GOT3 (cell line): ENCODE measurements at places on chromosomes 11 and 22.

- no peak for DNase-seq
Observed at GRCh38 chr11:110044226-110044968, 48.8 kb upstream of the ZC3H12C start.

DNA sequence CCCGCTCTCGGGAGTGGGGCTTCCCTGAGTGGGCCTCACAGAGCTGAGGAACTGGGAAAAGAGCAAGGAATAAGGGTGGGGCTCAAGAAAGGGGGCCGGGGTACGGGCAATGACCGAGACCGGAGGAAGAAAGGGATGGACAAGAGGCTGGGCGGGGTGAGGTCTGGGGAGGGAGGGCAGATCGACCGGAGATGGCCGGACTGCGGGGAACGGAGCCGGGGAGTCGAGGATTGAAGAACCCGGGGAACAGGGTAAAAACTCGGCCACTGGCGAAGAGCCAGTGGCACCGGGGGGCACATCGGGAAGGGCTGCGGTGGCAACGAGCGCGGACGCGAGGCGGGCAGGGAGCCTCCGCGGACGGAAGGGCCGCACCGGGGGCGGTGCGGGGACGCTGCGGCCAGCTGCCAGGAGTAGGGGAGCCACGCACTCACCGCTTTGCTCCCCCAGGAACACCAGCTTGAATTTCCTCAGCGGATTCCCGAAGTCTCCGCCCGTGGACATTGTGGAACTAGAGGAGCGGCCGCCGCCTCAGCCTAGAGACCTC, 667 bp downstream of the RAB6A start:
- DNase-seq: no peak

- DNase-seq: no peak
Observed at GRCh38 chr11:118618115-118618990, 10.9 kb downstream of the PHLDB1 start.

DNA sequence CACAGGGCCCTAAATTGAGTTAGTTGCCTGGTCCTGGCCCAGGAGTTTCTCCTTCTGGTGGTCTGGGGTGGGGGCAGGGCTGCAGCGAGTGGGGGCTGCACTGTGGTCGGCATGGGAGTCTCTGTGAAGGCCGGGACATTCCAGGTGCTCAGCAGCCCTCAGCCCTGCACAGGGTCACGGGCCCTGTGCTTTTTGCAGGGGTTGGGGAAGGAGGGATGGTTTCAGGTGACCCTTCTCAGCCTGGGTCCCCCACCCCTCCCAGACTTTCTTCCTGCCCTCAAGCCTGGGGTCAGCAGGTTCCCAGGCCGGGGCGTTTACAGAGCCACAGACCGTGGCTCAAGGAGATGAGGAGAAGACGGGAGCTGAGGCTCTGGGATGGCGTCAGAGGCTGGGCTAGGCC, 7.8 kb downstream of the EMID1 start:
- no peak for DNase-seq

DNA sequence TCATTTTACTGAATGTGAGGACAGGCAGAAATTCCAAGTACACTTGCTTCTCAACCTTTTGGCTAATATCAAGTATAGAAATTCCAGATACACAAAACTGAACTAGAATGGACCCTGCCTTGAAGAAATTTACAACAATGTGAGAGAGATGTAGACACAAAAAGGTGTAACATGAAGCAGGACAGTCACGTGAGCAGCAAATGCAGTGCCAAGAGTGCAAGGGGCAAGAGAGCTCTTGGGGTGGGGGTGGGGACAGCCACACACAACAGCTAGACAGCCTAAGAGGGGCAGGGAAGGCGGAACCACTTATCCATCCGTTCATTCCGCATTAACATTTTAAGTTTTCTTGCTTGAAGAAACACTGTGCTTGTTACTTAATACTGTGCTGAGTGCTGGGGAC, 28.9 kb downstream of the PLEKHA7 start:
- no peak for DNase-seq

DNA sequence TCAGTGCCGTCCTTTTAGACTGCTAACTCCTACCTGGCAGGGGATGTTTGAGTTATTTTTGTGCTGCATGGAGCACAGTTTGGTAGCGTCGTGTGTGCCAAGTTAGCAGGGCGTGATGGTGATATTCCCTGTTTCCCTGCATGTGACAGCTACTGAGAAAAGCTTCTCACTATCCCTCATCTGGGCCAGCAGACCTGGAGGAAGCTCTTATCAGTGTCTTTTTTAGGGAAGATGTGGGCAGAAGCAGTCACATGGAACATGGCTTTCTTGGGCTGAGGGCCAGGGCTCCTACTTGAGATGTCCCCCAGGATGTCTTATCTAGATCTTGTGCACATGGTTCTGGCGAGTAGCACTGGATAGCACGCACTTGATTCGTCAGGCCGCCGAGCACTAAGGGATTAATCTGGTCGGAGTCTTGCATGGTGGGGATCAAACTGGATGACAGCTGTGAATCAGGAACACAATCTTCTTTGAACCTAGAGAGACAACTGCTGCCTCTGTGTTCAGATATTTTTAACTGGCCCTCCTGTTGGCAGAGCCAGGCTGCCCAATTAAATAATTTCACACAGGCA, 33.8 kb downstream of the TECTA start:
- no peak for DNase-seq

- no peak for DNase-seq
Observed at GRCh38 chr11:17431139-17431538, 42.7 kb upstream of the KCNJ11 start.

DNA sequence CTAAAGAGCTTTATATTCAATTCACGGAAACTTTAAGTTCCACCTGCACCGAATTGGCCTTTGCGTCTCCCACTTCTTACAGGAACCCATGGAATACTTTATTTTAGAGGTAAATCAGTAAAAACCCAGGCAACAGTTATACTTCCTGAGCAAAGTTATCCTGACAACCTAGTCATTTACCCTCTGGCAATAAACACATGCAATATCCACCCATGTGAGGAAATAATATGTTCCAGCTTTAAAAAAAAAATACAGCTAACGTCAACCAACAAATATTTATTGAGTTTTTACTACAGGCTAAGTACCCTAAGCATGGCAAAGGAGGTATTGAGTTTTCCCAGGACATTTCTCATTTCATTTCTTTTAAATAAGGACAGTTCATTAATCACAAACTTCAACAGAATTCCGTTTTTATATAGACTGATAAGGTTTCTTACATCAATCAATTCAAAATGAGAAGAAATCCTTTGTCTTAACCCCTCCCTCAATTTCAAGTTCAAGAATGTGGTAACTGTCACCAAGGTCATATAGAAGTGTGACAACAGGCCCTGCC, 38.3 kb upstream of the CCDC34 start:
- DNase-seq: no peak

DNA sequence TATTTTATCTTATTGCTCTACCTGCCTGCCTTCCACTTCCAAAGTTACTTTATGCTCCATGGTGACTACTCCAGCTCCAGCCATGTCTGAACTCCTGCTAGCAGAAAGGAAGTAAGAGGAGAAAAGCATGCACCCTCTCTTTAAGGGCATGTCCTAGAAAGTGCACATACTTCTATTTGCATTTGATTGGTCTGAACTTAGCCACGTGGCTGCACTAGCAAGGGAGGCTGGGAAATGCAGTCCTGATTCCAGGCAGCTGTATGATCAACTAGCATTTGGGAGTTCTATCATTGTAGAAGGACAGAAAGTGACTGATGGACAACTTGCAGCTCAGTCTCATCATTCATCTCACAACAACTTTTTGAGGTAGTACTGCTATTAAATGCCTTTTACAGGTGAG, 515.7 kb downstream of the BUD13 start:
- no peak for DNase-seq

DNA sequence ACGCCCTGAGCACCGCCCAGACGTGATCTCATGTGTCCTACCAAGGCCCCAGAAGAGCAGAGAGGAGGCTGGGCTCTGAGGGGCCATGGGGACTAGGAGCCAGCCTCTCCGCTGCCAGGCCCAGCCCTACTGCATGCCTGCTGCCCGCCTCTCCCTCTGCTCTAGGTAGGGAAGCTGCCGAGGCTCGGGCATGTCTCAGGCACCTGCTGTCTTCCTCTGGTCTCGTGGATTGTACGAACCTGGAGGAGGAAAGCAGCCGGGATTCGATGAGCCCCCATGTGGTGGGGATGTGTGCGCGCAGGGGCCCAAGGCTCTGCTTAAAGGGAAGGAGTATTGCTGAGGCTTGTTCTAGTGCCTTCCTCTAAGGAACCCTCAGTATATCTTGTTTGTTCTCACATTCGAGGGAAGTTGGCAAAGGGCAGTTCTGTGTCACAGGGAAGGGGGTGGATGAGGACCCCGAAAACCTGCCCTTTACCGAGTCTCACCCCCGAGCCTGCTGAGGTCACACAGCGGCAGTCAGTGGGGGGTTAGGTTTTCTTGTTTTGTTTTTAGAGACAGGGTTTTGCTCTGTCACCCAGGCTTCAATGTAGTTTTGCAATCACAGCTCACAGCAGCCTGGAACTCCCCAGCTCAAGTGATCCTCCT, 21.2 kb downstream of the DAGLA start:
- no peak for DNase-seq

GRCh38 chr11:4480577-4481239, 1.7 kb upstream of the OR52K1 start:
- DNase-seq: no peak

GRCh38 chr11:131880976-131881375, 510.6 kb downstream of the NTM start:
- no peak for DNase-seq

GRCh38 chr11:1280116-1281035, 29.1 kb downstream of the TOLLIP start:
- DNase-seq: no peak

- DNase-seq: no peak
Observed at GRCh38 chr11:75105462-75105925, 8.8 kb upstream of the OR2AT4 start.

- DNase-seq: no peak
Observed at GRCh38 chr22:47787501-47788227, 1025.2 kb downstream of the TBC1D22A start.

DNA sequence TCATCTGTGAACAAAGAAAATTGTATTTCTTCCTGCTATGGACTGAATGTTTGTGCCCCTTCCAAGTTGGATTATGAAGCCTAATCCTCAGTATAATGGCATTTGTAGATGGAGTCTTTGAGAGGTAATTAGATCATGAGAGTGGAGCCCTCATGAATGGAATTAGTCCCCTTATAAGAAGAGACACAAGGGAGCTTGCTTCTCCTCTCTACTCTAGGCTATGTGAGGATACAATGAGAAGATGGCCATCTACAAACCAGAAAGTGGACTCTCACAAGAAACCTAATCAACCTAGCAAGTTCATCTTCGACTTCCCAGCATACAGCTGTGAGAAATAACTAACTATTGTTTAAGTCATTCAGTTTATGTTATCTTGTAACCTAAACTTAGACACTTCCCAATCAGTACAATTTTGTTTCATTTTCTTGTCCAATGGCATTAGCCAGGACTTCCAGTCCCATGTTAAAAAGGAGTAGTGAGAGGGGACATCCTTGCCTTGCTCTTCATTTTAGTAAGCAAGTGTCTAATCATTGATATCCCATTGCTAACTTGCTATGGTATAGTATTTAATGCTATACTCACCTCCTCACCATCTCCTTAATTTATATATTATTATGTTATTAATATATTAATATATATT, 45.7 kb downstream of the PDGFD start:
- no peak for DNase-seq

- DNase-seq: no peak
Observed at GRCh38 chr11:45210846-45211245, 64.4 kb downstream of the PRDM11 start.

GRCh38 chr11:78196661-78197091, 8.0 kb downstream of the USP35 start:
- no peak for DNase-seq

- DNase-seq: no peak
Observed at GRCh38 chr22:31958625-31959239, 14.4 kb downstream of the YWHAH start.

GRCh38 chr22:22833059-22833458, 54.6 kb upstream of the IGLL5 start:
- DNase-seq: no peak

GRCh38 chr11:76686261-76687079, 15.9 kb upstream of the LRRC32 start:
- DNase-seq: no peak

GRCh38 chr11:94958121-94958696, 15.1 kb downstream of the CWC15 start:
- DNase-seq: no peak

DNA sequence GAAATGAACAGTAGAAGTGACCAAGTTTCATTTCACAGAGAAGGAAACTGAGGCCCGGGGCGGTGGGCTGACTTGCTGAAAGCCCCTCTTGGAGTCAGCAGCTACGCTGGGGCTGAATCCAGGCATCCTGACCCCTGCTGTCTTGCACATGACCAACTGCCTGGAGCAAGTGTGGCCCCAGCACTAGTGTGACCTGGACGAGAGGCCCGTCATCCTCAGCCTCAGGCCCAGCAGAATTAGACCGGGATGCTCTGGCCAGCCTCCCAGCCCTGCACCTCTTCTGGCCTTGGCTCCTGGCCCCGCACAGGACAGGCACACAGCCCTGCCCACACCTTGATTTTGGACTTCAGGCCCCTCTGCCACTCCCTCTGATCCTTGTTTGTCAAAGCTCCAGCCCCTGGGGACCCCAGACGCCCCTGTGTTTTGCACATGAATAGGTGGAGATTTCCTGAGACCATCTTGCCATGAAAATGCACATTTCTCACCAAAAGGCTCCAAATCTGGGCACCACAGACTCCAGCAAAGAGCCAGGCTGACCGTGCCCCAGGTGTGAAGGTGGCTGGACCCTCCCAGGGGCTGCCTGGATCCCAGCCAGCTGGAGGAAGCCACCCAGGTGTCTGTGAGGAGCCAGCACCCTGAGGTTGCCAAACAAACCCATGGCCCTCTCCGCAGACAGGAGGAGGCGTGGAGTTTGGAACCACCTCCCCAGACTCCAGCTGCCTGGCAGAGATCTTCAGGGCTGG, 24.9 kb downstream of the FGF4 start:
- DNase-seq: no peak

DNA sequence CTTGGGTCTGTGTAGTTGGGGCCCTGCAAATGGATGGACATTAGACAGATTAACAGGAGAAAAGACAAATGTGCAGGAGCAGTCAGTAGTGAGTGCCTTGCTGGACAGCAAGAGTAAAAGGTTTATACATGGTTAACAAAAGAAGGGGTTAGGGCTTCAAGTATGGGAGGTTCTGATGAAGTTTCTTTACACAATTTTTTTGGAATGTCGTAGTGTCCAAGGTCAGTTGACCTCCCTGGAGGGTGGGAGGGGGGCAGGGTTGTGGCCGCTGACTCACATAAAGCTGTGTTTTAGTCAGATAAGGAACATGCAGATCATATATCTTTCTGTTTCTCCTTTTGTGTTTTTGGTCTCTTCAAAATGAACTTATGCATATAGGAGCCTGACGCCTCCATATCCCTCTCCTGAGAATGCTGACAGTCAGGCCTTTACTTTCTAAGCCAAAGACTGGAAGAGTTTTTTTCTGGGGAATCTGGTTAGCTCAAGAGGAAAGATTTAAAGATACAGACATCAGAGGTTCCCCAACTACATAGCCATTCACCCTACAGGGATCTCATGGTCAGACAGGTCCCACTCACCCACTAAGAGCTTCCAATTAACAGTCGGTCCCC, 134.3 kb downstream of the NECTIN1 start:
- DNase-seq: no peak

GRCh38 chr11:127035824-127036223, 35.3 kb upstream of the KIRREL3 start:
- no peak for DNase-seq
